ENCODE measurements at places on chromosomes 11 and 22.

DNA sequence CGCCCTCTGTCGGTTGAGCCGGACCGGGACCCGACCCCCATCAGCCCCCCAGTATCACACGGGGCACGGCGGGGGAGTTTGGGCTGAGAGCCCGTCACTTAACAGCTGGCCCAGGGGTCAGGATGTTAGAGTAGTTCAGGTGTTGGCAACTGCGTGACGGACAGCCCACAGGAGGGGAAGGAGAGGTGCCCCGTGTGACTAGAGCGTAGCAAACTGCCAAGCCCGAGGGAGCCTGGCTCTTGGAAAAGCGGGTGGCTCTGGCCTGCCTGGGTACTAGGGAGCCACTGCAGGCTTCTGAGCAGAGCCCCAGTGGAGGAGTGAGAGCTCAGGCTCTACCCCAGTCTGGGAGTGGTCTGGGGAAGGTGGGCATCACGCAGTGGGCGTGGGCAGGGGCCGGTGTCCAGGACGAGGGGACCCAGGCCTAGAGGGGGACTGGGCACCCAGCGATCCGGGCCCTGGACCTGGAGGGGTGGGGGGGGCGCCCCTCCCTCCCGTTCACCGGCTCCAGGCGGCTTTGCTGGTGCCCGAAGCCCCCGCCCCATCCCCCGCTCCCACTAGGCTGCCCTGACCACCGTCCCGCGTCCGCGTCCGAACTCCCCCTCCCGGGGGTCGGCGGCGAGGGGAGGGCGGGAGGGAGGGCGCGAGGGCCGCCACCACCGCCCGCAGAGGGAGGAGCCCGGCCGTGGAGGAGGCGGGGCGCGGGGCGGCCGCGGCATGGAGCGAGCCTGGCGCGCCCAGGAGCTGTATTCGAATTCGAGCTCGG lies 24.4 kb downstream of the SHANK3 start:
- no peak for DNase-seq

DNA sequence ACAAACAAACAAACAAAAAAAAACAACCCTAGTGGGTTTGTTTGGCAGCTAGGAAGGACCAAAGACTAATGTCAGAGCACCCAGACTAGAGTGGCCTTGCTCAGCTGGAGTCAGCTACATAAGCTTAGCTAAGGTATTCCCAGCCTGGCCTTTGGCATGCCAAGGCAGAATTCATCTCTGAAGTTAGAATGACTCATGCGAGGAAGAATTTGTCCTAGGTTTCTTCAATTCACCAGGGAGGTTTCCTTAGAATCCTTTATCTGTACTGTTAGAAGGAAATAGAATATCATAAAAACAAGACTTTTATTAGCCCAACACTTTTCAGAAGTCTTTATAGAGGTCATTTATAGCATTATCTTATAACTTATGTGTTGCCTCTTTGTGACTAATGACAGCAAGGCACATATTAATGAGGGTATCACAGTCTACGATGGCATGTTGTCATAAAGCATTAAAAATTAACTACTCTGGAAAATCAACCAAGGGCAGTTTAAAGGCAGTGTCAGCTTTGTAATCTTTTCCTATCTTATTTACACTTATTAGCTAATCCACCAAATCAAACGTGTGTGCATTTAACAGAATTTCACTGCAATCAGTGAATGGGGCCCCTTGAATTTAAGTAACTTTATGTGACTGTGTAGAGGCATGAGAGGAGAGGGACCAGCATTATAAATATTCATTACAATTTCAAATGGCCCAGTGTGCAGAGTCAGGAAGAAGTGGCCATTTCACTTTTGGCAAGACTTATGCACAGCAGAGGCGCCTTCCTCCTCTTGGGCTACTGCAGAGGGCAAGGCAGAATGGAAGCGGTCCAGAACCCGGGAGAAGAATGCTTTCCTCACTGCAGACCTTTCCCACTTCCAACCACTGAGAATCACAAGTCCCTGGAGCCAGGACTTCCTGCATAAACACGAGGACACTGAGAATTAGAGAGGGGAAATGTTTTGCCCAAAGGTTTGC lies 36.3 kb downstream of the SLC5A1 start:
- no peak for DNase-seq

GRCh38 chr11:118592616-118593367 lies 14.6 kb upstream of the PHLDB1 start:
- DNase-seq = no peak

GRCh38 chr11:103800406-103801114 lies 235.9 kb upstream of the DDI1 start:
- DNase-seq = no peak

DNA sequence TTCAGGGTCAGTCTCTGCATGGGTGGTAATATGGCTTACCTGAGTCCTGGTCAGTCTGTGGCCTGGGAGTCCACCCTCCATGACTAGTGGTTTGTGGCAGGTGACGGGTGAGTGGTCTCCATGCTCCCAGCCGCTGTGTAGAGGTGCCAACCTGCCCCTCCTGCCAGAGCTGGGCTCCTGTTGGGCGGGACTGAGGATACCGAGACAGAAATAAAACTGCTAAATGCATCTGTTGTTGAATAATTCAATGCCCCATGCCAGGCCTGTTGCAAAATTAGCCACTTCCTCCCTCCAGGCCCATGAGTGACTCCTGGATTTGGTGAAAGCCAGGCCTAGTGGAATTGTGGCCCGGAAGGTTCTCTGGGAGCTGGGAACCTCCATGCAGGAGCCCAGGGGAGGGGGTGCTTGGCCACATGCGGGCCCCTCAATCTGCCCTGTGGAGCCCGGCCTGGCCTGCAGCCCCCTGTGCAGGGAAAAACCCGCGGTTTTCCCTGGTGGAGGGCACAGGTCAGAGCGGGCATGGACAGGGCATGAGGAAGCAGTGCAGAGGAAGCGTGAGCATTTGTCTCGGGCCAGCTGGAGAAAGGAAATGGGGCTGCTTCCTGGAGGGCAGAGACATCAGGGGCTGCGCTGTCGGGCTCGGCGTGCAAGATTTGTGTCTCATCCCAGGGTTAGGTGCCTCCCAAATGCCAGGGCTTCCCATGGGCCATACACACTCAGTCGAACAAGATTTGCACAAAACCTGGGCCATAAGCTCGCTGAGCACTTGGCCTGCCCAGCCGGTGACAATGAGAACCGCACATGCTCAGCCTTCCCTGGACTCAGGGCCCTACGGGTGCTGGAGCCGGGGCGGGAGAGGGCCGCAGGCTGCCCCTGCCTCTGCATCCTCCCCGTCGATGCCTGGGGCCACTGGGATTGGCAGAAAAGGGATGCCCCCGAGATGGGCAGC lies 66.9 kb downstream of the KCNQ1 start:
- no peak for DNase-seq

GRCh38 chr11:104129145-104129544 lies 34.8 kb downstream of the PDGFD start:
- no peak for DNase-seq

DNA sequence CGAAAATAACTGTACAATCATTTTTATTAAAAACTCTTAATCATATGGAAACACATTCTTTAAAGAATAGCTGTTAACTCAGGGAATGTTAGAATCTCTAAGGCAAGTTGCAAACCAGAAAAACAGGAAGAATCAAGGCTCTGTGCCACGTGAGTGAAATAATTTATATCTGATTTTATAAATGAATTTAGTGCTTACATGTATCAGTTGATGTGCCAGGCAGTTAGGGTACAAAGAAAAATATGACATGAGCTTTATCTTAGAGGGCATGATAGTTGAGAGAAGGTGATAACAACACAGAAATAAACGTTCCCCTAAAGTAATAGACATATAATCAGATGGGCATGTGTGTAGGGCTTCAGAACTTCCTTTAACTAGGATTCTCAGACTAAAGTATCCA lies 734.5 kb upstream of the CCDC179 start:
- no peak for DNase-seq
